ENCODE measurements at places on chromosomes 13 and 19. TPM values are rescaled to one million over a fixed set of nuclear protein-coding genes. Genes with fewer than 3 reads are reported as not detected.

Gene ARL11
- total RNA-seq: 0.22 TPM

Gene ZNF878
- 0.27 TPM for total RNA-seq

Gene ZNF682
- total RNA-seq: 10.9 TPM

Gene CYP4F3
- total RNA-seq: 0.71 TPM

Measured in camera-type eye (tissue), 1 donor.